ENCODE measurements at places on chromosomes 7 and 10.
A peak's percentile ranks its signal among the peaks of the same experiment; 100 is the strongest.

- no peak for DNase-seq
These were observed 29.8 kb downstream of the C10orf120 start for GRCh38 chr10:122669842-122670241.

- DNase-seq: no peak
These were observed 44.4 kb downstream of the CUBN start for GRCh38 chr10:17085011-17085725.

- no peak for DNase-seq
These were observed 48.1 kb downstream of the SDK1 start for GRCh38 chr7:3349126-3349525.

DNA sequence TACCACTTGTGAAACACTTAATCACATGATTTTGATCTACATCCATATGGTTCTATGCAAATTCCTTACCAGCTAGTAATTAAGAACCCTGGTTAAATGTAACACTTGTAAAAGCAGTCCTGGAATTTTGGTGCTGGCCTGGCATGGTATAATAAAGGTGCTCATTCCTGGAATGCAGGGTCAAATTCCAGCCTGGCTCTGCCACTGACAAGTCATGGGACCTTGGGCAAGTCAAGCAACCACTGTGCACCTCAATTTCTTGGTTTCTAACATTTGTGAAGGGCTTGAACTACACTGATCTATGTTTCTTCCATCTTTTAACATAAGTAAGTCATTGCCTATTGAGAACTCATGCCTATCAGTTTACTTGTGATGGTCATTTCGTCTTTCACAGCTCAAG lies 91.9 kb upstream of the PIK3CG start:
- no peak for DNase-seq

DNA sequence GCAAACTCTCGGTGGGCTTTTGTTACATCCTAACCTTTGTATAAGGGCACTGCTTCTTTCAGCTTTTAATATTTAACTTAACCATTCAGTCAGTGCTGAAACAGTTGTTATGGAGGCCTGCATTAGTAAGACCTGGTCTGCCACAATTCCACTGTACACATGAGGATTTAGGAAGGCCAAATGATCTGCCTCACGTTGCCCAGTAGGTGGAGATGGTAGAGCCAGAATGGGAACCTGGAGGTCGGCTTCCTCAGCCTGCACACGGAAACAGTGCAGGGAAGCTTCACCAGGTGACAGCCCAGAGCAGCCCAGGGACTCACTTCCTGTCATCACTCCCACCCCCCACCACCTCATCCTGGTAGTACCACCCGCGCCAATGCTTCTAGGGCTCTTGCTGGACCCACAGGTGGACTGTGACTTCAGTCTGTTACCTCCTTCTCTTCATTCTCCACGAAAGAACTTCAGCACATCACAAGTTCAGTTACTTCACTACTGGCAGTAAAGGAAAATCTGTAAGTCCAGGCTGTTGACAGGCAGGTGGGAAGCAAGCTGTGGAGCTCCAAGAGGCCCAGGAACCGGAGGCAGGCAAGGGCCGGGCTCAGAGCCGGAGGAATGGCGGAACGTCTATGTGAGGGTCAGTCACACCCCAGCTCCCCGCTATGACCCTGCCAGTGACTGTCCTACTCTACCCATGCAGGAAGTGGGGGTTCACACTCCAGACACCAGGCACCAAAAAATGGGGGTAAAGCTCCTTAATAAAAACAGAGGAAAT lies 480.3 kb upstream of the C7orf33 start:
- no peak for DNase-seq

DNA sequence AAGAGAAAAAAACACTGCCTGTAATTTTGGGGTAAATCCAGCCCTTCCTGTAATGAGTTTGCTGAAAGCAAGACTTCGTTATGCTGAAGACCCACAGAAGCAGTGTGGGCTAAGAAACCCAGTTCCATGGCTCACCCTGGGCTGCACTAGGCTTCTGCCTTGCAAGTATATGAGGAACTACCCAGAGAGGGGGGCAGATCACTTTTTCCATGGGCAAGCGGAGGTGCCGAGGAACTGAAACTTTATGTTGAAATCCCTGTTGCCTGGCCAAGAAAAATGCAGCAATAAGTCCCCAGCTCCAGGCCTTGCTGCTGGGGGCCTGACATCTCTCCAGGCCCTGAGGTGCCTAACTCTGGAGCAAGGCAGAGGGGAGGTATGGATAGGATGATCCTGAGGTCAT lies 8.5 kb downstream of the RASSF4 start:
- no peak for DNase-seq

DNA sequence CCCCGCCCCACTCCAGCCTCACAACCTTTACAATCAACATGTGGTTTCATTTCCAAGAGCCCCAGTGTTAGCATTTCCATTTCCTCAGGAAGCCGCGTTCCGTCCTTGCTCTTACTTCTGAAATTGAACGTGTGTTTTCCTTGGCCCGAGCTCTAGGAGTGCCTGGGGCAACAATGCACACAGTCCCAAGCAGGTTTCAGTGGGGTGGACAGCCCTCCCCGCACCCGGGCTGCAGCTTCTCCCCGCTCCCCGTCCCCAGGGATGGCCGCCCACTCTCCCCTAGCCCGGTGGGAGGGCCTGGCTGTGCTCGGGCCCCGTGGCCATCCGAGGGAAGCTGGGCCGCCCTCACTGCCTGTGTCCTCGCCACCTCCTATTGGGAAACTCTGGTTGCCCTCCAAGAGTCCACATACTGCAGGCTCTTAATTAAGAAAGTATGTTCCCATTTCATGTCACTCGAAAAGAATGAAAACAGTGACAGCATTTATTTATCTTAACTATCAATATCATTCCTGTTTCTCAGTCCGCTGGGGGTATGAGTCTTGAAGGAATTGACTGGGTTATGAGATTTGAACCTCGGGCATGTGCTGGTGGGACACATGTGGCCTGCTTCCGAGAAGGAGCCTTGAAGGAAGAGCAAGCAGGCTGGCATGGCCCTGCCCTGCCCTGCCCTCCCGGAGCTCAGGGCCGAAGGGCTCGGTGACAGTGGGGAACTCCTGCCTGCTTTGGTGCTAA lies 163.8 kb downstream of the GRK5 start:
- DNase-seq: no peak

DNA sequence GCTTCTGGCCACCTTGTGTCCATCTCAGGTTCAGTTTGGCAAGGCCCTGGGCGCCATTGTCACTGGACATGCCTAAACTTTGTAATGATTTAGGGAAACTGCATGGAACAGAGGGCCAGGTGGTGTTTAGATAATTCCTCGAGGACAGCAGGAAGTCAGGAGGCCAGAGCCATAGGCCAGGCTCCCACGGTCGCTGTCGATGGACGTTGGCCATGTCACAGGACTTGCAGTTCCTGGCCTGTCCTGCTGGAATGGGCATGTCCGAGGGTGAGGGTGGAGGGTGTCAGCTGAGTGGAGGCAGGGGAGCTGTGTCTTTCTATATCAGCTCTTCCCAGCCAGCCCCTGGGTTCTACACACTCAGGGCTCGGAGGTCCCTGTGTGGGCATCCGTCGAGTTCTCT lies 107.9 kb upstream of the MACROH2A2 start:
- DNase-seq: no peak

- peak; percentile 38 for DNase-seq
These were observed 14.9 kb upstream of the CRCP start for GRCh38 chr7:66099551-66100407.

- DNase-seq: no peak
These were observed 85.2 kb upstream of the EGFR start for GRCh38 chr7:54933643-54934042.

GRCh38 chr10:6985644-6986043 lies 405.6 kb upstream of the PRKCQ start:
- no peak for DNase-seq

DNA sequence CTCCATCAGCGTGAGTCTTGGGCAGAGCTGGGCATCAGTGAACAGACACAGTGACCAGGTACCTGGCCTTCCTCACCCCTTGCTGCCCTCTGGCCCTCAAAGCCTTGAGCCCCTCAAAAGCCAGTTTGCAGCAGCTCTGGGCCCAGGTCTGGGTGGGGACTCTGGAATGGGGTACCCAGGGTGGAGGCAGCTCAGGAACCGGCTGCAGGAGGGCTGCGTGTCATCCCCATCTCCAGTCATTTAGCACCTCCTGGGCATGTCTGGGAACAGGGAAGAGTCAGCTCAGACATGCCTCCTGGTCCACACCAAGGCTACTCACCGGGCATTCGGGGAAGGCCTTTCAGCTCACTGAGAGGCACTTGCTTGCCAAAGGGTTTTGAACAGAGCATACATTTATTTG lies 503.3 kb downstream of the TCERG1L start:
- DNase-seq: no peak

DNA sequence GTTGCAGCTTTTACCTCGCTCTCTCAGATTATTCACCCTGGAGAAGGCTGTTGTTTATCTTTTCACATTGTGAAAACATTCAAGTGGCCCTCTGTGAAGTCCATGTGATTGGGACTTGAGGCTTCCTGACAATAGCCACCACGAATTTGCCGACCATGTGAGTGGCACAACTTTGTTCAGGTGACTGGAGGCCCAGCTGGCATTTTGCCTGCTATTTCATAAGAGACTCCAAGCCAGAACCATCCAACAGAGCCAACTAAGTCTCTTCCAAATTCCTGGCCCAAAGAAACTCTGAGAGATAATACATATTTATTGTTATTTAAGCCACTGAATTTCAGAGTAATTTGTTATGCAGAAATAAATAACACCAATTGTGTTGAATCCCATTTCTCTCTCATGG lies 38.2 kb upstream of the CCSER2 start:
- DNase-seq: no peak

DNA sequence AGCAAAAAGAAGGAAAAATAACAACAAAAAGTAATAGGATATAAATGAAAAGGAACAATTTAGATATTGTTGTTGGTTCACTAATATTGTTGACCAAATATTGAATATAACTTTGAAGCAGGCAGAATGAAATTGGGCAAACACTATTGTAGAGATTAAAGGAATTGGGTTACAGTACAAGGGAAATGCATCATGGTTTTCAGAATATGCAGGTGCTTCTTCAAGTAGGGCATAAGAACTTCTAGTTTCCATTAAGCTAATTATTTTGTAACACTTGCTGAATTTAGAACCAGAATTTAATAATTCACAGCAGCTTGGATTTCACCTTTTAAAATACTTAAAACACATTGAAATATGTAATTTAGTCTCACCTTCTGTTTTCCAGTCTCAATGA lies 36.5 kb downstream of the RPA3 start:
- no peak for DNase-seq

DNA sequence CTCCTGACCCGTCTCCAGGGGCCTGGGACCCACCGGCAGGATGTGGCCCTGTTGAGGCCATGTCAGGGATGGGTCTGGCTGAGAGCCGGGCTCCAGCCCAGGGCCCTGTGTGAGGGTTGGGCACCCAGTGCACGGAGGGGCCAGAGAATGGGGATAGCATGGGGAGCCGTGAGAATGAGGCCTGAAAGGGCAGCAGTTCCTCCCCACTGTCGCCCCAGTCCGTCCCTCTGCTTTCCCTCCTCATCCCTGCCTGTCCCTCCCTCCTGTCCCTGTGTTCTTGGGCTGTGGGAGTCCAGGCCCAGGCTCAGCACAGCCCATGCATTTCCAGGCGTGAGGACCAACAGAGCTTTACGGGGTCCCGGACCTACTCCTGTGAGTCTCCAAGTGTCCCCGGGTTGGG lies 9.6 kb downstream of the LAT2 start:
- no peak for DNase-seq

GRCh38 chr10:122140461-122140902 lies 130.6 kb upstream of the BTBD16 start:
- no peak for DNase-seq

GRCh38 chr7:84729284-84729683 lies 457.6 kb downstream of the SEMA3D start:
- DNase-seq: no peak

GRCh38 chr7:70680743-70681468 lies 451.0 kb upstream of the GALNT17 start:
- no peak for DNase-seq

DNA sequence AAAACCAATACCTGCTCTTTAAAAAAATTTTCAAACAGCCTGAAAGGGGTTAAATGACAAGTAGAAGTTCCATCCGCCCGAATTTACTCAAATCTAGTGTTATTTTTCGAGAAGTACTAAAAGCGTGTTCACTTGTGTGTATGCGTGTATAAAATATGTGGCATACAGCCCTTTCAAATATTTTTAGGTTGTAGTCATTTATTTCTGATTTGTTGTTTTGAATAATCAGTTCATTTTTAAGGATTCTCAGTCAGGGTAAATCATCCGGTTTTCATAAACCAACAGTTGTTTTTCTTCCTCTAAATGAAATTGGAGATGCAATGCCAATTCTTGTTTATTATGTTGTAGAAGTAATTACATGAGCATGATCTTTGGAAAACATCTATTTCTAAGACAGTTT lies 6.9 kb upstream of the SUN1 start:
- no peak for DNase-seq

DNA sequence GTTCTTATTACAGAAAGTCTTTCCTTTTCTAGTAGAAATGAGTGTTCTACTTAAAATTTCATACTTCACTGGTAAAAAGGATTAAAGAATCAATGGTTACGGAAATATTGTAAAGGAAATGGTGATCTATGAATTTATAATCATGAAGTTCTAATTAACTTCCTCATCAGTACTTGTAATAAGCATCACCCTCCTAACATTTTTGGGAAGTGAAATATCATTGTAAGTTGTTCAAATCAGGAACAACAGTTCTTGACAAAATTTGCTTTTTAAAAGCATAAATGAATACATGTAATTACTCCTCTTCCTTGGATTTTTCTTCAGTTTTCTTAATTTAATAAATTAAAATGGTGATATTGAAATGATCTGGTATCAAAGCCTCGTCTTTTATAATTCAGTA lies 5.6 kb upstream of the PCGF5 start:
- no peak for DNase-seq

DNA sequence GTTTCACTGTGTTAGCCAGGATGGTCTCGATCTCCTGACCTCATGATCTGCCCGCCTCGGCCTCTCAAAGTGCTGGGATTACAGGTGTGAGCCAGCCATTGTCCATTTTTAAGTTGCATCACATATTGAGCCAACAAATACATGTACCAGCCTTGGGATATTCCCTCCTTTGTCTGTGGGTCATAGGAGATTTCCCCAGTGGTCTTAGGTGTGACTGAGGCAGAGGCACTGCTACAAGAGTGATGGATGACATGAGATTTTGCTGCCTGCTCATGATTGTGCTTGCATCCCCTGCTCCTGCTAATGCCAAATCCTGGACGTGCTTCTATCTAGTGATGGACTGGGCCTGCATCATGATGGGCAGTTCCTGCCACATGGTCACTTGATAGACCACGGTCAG lies 10.7 kb upstream of the GIMAP6 start:
- no peak for DNase-seq

DNA sequence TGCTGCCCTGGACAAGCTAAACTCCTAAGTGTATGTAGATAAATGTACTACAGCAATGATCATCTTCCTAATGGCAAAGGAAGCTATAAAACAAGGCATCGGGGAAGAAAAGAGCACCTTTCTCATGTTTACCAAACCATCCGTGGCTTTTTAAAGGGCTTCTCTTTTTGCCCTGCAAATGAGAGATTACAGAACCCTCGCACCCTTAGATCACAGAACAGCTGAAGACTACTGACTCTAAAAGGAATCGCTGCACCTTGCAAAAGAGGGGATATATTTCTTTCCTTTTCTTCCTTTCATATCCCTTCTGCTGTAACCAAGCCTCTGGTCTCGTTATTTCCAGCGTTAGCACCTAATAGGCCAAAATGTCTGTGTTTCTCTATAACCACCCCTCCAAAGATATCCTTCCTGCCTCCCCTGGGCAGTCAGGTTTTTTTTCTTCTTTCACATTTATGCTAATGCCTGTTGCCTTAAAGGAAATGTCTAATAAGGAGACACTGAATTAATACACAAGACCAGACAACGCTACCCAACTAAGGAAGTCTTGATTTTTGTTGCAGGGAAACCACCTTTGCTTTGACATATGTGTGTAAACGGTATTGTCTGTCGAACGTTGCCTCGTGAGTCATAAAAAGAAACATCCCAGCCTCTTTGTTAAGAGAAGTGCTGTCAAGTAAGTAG lies 10.5 kb downstream of the ST8SIA6 start:
- no peak for DNase-seq

Measured in NCI-H1417 treated with DMSO at 0.1 percent for 48 hours (cell line).